ENCODE measurements at places on chromosomes 6 and 20.
A peak's percentile ranks its signal among the peaks of the same experiment; 100 is the strongest.

DNA sequence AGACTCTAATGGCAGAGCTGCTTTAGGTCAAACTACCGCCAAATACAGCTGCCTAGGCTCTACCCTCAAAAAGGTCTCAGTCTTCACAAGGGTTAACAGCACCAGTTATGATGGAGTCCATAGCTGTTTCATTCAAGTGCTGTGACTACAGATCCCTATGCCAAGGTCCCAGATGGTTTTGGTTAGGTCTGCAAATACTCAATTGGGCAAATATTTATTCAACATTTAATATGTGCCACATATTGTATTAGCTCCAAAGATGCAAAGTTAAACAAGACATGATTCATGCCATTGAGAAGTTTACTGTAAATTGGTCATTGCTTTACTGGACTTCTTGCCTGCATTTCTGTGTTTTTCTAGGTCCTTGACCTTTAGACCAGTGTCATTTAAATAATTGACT is 55.8 kb upstream of the TFAP2D start:
- no peak for DNase-seq

DNA sequence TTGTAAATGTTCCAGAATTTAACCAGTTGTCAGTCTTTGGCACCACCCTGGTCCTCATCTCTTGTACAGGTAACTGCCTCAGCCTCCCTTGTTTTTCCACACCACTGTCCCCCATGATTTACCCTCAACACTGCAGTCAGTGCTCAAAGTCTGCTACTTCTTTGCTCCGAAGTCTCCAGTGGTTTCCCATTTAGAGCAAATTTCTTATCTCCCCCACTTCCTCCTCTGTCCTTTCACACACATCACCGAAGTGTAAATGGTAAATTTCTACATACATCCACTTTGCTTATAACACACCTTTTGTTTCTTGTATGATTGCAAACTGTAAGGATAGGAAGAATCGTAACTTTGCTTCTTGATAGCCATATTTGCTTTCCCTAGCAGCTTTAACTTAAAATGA is 115.3 kb downstream of the JARID2 start:
- DNase-seq = no peak

DNA sequence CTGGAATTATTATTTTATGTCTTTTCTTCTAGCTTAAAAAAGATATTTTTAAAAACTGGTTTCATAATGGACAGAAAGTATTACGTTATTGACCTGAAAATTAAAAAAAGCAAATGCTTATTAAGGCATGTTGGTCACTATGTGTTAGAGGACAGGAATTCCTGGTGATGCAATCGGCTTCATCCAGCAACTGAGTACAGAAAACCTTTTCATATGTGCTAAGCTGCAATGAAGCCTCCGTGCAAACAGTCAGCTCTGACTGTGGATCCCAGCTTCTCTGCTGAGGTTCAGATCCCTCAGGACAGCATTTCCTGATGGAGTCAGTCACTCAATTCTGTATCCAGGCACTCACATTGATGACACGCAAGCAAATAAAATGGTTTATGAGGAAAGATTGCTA is 22.7 kb upstream of the BMP2 start:
- DNase-seq = no peak

DNA sequence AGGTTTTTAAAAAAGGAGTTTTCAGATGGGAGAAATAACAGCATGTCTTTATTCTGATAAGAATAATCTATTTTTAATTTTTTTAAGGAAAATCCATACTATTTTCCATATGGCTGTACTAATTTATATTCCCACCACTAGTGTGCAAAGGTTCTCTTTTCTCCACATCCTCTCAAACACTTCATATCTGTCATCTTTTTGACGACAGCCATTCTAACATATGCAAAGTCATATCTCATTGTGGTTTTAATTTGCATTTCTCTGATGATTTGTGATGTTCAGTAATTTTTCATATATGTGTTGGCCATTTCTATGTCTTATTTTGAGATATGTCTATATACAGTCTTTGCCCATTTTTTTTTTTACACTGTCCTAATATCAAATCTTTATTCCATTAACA is 280.6 kb upstream of the RUNX2 start:
- no peak for DNase-seq

DNA sequence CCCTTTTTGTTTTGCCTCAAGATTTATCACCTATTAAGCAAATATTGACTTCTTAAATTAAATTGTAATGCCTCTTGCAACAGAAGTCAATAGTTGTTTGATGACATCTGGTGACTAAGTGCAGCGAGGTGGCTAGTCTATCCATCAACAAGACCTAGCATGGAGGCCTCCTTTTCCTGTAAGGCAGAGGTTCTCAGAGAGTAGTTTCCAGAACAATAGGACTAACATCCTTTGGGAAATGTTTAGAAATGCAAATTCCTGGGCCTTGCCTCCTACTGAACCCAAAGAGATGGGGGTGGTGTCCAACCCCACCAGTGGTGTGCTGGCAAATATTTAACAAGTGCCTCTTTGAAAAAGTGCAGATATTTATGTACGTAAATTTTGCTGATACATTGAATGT is 143.7 kb downstream of the SCP2D1 start:
- no peak for DNase-seq

DNA sequence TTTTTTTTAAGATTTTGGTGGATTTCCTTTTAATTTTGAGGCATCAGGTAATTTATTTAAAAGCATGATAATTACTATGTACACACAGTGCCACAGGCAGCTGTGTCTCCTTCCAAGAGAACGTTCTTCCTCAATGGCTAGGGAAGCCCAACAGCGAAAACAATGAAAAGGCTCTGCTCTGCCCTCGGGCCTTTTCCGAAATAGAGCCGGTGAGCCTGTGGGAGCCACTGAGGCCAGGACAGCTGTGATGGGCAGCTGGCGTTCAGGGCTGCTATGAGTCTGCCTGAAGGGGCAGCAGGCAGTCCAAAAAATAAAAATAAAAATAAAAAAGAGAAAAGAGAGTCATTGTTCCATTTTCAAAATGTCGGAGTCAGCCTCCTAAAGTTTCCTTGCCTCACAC is 443.8 kb downstream of the KIF16B start:
- no peak for DNase-seq

DNA sequence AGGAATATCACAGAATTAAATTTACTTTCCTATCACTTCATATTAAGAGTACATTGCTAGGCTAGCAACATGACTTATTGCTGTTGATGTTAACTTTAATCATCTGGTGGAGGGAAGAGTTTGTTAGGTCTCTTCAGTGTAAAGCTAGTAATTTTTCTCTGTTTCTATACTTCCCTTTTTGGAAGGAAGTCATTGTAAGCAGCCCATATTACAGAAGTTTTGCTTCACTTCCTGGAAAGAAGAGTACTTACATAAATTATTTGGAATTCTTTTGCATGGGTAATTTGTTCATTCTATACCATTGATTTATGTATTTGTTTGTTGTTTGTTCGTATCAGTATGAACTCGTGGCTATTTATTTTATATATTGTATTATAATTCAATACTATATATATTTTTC is 405.2 kb downstream of the RFPL4B start:
- DNase-seq = no peak

GRCh38 chr20:51093240-51093763 is 70.4 kb upstream of the KCNG1 start:
- no peak for DNase-seq

- DNase-seq = no peak
These were observed 445.2 kb upstream of the ID4 start for GRCh38 chr6:19391926-19392325.

- DNase-seq = peak; percentile 50
These were observed 99.6 kb upstream of the DST start for GRCh38 chr6:56742122-56742791.

GRCh38 chr6:100685747-100686146 is 195.4 kb downstream of the ASCC3 start:
- DNase-seq = no peak

- no peak for DNase-seq
These were observed 26.0 kb upstream of the ADIG start for GRCh38 chr20:38554986-38555385.

DNA sequence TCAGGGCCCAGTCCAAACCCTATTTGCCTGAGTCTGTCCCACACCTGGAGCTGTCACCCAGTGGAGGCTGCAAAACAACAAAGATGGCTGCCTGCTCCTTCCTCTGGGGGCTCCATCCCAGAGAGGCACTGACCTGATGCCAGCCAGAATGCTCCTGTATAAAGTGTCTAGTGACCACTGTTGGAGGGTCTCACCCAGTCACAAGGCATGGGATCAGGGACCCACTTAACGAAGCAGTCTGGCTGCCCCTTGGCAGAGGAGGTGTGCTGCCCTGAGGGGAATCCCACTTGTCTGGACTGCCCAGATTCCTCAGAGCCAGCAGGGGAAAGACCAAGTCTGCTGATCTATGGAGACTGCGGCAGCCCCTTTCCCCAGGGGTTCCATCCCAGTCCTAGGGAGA is 241.6 kb downstream of the CDH26 start:
- no peak for DNase-seq

DNA sequence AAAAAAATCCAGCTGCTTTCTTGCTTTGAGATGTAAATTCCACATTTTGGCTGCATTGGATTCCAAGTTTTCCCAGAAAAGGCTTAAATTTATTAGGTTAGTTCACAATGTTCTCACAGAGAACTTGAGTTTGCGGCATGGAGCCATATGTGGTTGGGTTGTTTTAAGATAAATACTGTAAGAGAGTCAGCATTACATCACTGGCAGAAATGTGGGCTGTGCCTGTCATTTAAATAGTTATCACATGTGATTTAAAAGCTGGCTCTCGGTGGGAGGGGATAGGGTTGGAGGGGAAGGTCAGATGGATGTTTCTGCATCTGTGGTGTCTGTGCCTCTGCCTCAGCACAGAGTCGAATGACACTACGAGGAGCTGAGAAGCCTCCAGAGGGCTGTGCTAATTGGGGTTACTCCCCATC is 73.8 kb upstream of the SCP2D1 start:
- peak; percentile 92 for DNase-seq

DNA sequence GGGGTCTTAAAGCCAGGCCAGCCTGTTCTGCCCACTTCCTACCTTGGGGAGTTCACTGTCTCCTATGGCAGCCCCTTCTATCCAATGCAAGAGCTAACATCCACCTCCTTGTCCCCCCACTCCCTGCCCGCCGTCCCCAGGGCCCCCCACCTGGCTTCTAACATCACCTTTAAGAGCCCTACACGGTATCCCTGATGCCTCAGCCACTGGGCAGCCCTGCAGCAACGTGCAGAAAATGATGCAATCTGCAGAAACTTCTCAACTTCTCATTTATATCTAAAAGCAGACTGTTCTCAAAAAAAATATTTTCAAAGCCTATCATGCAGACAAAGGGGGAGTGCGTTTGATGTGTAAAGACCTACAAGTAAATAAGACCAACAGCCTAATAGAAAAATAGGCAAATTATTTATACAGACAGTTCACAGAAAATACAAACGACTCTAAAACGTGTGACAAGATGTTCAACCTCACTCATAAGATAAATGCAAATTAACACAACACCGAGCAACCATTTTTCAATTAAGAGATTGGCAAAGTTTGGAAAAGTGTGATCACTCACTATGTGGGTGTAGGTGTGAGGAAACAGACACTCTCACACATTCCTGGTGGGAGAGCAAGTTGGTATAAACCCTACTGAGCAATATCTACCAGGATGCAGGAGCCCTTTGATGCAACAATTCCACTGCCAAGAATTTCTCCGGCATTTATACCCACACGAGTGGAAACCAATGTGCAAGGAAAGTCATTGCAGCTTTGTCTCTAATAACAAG is 15.1 kb upstream of the HCK start:
- peak; percentile 12 for DNase-seq

DNA sequence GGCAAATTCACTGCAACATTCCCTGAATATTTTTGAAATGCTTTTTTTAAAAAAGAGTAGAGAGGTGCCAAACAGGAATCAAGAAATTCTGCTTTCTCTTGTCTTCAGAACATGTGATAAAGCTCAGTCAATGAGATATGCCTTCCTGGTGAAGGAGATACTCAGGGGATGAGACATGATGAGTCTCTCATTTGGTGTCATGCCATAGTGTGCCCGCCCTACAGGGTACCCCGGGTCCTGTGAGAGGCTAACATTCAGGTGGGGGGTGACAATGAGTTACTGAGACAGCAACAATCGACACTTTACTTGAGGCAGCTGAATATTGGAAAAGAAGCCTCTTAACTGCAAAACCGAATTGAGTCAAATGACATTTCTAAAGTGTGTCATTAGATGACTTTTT is 6.7 kb downstream of the CCR6 start:
- no peak for DNase-seq

- DNase-seq = no peak
These were observed 125.9 kb upstream of the TNFAIP3 start for GRCh38 chr6:137740967-137741761.

DNA sequence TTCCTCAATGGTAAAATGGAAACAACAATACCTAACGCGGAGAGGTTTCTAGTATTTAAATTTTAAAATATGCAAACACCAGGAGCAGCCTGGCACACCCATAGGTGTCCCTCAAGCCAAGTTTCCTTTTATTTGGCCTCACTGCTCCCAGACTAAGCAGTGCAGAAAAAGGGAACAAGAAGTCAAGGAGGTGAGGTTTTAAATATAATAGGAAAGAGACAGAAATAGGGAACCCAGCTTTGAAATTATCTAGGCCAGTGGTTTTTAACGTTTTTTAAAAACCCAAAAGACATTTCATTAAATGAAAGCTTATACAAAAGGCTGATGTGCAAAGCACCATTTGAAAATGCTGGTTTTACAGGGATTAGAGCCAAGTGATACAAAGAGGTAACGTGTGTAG is 109.6 kb downstream of the SLC22A3 start:
- no peak for DNase-seq

- DNase-seq = no peak
These were observed 33.5 kb downstream of the SYNJ2 start for GRCh38 chr6:158015188-158015506.

GRCh38 chr20:53869466-53870258 is 200.7 kb downstream of the BCAS1 start:
- DNase-seq = peak; percentile 80

- DNase-seq = peak; percentile 35
These were observed 59.1 kb upstream of the PRDM1 start for GRCh38 chr6:106026748-106027715.

DNA sequence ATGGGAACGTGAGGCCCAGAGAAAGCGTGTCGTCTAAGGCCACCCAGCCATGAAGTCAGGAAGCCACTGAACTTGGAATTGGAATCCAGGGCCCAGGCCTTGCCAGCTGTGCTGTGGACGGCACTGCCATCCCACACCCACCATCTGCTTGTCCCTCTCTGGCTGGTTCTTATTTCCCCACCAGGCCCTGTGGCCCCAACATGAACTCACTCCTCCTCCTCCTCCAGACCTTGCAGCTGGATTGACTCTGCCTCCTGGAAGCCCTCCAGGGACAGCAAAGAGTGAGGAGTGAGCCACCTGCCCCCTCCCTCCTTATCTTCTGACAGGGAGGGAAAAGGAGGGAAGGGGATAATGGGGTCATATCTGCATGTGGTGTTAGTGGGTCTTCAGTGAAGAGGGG is 16.0 kb upstream of the IP6K3 start:
- no peak for DNase-seq
